Inflammatory macrophage treated with lipopolysaccharide for 1 hour (primary cell): ENCODE measurements at places on chromosomes 4 and X.

DNA sequence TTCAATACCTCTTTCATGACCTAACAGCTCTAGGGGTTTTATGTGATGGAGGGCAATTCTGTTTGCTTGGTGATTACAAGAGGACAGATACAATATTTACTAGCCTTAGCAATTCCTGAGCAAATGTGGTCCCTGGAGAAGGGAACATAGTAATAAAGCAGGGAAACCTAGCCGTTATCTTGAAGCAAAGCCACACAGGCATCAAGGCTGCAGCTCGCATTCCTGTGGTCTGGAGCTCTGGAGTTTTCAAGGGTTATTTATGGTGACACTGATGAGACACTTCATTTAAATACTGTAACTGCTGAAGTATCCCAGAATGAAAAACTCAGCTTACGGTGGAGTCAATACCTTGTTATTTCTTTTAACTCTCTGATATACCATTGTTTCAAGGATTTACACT lies 66.8 kb downstream of the AFF2 start:
- no peak for DNase-seq

DNA sequence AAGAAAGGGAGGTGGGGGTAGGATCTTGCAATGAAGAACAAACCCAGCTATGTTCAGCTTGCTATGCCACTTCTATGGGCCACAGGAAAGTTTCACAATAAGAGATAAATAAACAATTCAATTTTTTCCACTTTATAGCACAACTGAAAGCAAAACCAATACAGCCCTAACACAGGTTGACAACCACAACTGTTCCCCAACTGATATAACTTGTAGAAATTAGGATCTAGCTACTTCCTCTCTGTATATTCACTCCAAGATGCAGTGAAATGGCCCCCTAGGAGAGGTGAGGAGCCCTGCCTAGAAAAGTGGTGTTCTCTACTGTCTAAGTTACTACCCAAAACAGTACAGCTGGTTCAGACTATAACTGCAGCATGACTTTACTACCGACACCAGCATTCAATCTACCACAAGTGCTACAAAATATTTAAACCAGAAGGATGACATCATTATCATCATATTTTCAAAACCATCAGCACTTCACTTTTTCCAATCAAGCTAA lies 77.0 kb downstream of the FBXW7 start:
- peak; percentile 20 for DNase-seq

DNA sequence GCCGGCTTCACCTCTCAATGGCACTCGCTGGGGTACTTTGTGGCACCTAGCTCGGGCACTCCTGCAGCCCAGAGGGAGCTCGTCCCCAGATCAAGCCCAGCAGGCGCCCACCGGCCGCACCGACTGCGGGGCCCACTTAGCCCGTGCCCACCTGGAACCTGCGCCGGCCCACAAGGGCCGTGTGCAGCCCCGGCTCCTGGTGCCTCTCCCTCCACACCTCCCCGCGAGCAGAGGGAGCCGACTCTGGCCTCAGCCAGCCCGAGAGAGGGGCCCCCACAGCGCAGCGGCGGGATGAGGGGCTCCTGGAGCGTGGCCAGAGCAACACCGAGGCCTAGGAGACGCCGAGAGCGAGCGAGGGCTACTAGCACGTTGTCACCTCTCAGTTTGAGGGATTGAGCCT lies 82.1 kb upstream of the SHISA3 start:
- no peak for DNase-seq

- DNase-seq: no peak
Measured at GRCh38 chr4:1058997-1059665, 47.7 kb downstream of the FGFRL1 start.

DNA sequence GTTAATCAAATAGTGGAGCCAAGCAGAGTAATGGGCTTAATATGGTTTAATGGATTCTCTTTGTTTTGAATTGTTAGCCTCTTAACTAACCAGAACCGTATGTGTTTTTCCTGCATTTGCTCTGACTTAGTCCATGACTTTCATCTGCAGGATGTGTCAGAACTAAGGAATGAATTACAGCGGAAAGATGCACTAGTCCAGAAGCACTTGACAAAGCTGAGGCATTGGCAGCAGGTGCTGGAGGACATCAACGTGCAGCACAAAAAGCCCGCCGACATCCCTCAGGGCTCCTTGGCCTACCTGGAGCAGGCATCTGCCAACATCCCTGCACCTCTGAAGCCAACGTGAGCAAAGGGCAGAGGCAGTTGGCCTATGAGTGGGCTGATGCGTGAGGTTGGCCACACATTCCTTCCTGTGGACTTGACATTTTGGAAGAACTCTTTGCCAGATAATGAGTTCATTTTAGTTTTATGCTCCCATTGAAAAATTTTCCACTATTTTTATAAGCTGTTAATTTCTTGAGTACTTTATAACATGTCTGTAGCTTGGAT lies 9.1 kb downstream of the MED28 start:
- DNase-seq: no peak

DNA sequence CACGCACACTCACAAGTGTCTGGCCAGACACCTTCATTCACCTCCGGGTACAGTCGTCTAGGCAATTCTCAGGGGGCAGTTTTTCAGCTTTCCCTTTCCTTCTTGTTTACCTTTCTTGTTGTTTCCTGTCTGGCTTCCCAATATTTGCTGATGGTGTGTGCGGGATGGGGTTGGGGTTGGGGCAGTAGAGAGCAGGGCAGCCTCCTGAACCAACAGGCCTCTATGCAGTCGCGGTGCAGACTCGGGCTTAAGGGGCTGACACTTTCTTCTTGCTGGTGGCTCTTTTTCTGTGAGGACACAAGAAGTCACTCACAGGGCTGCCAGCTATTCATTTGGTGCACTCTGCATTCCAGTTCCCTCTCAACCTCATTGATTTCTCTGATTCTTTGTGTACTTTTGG lies 56.4 kb downstream of the NBDY start:
- no peak for DNase-seq
